ENCODE measurements at places on chromosomes 1 and 21.

DNA sequence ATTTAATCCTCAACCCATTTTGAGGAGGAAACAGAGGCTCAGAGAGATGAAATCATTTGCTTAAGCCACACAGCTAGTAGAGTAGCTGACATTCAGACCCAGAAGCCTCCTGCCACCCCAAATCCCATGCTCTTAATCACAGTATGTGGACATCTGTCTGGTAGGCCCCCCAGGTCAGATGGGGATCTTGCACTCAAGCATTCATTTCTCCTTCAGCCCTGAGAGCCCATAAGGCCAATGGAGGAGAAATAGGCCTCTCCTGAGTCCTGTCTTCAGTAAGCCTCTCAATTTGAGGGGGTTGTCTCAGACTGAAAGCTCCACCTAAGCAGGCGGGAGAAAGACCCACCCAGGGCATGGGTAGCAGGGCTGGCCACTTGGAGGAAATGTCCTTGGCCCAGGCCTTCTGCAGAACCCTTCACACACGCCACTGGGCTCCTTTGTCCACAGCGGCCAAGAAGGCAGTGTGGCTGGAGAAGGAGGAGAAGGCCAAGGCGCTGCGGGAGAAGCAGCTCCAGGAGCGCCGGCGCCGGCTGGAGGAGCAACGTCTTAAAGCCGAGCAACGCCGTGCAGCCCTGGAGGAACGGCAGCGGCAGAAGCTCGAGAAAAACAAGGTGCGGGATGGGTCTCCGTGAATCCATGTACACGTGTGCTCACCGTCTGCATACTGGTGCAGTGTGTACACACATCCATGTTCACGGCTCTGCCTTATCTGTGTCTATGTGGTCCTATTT, 16.2 kb downstream of the MAP7D1 start:
- no peak for DNase-seq

DNA sequence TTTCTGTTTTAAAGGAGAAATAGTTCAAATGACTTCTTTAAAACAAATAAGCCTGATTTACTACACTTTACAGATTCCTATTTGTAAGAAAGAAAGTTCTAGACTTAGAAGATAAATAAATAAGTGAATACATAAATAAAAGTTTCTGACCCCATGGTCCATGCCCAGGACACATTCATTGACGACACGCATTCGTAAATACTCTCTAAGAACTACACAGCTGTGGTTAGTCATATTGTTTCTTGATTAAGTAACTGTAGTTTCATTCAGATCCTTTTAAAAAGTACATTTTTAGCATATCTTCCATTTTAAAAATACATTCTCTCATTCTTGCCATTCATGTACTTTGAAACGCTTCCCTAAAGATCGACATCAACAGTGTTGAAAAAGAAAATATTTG, 497.4 kb downstream of the SETD4 start:
- DNase-seq: no peak

- DNase-seq: no peak
Observed at GRCh38 chr1:241614144-241614543, 26.0 kb downstream of the CHML start.

DNA sequence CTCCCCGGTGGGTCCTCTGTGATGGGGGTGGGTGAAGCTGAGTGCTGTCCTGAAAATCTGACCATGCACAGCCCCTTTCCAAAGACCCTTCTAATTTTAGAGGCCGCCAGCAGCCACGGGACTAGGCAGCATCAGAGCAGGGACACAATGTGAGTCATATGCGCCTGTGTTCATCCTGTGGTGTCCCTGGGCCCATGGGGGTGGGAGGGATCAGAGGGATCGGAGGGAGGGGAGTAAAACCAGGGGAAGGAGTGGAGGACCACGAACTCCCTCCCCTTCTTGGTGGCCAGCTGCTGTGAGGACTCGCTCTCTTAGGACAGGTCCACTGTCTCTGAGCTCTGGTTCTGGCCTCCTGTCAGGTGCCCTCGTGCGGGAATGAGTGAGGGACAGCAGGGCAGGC, 61.5 kb downstream of the ADARB1 start:
- DNase-seq: no peak

GRCh38 chr1:175906370-175906769, 163.0 kb upstream of the TNR start:
- no peak for DNase-seq

GRCh38 chr1:241235256-241235897, 121.6 kb downstream of the RGS7 start:
- DNase-seq: no peak

GRCh38 chr1:8463144-8463927, 145.4 kb downstream of the SLC45A1 start:
- DNase-seq: no peak

DNA sequence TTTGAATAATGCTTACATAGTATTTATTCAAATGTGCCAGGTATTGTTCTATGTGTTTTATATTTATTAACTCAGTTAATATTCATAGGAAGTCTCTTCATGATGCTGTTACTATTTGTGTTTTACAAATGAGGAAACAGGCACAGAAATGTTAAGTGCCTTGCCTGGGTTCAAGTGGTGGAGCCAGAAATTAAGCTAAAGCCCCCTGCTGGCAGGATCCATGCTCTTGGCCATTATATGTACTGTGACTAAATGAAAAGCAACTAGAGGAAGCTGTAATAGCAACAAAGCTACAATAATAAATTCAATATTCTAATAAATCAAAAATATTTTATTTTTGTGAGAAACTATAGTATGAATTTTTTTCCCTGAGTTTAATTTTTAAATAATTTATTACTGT, 30.0 kb downstream of the IARS2 start:
- peak; percentile 29 for DNase-seq

DNA sequence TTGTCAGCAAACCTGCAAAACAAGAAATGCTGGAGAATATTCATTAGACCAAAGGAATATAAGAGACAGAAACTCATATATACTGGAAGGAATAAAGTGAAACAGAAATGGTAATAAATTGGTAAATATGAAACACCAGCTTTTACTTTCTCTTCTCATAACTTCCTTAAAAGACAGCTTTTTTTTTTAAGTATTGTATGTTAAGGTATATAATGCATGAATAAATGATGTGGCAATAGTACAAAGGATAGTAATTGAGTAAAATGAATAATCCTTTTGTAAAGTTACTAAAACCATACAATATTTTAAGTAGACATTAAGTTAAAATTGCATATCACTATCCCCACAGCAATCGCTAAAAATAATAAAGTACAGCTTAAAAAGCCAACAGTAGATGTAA, 64.8 kb downstream of the TRIM33 start:
- DNase-seq: no peak

DNA sequence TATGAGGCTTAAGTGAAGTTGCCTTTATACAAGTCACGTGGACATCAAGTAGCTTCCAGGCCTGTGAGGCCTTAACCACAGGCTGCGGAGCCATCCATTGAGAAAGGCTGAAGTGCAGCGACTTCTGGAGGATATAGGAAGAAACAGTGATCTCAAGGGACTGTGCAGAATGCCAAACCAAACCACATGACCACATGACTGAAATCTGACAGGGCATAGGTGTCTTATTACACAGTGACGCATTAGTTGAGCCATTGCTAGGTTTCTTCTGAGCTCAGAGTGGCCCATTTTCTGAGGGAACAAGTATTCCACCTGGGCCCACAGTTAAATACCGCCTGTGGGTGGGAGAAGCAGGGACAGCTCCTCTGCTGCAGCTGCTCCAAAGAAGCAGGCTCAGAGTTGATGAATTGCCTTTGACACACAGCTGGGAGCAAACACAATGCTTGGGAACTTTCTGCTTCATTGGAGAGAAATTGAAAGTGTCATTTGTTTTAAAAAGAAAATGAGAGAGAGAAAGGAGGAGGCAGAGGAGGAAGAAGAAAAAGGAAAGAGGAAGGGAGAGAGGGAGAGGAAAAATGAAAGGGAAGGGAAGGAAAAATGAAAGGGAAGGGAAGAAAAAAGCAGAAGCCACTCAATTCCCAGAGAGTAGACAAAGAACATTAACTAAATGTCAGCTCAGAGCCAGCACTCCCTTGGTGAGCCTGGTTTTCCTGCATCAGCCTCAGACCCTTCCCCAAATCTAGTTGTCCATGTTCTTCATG, 94.4 kb downstream of the COLGALT2 start:
- no peak for DNase-seq

DNA sequence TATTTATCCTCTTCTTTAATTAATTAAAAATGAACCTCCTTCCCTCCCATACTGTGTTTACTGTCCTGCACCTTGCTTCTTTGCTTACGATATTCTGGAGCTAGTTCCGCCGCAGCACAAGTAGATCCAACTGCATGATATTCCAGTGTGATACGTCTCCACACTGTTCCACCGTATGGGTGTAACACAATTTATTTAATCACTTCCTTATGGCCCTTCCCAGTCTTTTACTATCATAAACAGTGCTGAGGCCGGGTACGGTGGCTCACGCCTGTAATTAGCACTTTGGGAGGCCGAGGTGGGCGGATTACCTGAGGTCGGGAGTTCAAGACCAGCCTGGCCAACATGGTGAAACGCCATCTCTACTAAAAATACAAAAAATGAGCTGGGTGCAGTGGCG, 25.7 kb downstream of the CNST start:
- no peak for DNase-seq

DNA sequence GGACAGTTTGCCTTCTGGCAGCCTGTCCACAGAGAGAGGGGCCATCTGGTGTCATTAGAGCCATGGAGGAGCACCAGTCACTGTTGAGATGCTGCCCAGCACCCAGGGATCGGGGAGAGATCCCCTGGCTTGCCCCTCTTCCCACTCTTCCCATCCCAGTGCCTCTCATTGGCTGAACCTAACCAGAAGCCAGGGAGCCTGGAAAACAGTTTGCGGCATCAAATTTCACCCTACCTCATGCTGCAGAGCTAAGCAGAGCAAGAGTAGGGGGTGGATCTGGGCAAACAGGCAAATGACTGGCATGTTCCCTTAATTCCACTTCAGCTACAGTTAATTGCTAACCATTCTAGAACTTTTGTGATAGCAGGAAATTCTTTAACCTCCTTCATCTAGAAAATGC, 19.1 kb downstream of the TRAF5 start:
- no peak for DNase-seq
